ENCODE measurements at places on chromosomes 6 and 20.

DNA sequence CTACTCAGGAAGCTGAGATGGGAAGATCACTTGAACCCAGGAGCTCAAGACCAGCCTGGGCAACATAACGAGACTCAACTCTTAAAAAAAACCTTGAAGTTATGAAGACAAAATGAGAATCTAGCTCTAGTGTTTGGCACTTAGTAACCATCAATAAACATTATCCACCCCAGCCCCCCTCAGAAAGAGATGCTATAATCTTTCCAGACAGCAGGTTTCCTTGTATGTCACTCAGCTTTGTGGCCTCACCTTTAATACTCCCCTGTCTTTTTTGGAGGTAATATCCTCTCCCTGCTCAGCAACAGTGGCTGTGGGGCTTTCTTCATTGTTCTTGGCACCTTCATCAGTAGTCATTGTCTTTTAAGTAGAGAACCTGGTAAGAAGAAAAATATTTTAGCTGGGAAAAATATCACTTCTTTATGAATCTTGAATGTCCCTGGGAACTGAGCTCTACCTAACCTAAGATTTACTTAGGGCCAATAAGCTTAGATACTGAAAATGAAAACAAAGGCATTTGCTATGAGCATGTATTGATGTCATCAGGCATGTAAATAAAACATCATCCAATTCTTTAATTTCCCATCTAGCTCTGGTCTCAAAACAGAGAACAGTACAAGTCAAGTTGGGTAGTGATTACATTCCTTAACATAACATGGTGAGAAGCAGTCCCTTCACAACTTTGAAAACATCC, 46.1 kb downstream of the FKBP5 start:
- DNase-seq, result no peak

DNA sequence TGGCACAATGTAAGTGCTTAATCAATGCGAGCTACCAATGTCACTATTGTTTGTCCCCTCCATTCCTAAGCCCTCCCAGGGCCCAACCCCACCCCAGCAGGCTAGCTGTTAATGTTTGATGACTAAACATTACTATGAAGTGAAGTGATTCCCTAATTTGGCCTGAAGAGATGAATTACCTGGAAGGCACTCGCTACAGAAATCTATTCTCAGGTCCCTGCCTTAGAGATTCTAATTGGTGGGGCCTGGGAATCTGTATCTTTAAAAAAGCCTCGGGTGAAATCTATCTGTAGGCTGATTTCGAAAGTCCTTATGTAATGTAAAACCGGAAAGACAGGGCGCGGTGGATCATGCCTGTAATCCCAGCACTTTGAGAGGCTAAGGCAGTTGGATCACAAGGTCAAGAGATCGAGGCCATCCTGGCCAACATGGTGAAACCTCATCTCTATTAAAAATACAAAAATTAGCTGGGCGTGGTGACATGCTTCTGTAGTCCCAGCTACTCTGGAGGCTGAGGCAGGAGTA, 16.9 kb upstream of the SNAI1 start:
- no peak for DNase-seq

DNA sequence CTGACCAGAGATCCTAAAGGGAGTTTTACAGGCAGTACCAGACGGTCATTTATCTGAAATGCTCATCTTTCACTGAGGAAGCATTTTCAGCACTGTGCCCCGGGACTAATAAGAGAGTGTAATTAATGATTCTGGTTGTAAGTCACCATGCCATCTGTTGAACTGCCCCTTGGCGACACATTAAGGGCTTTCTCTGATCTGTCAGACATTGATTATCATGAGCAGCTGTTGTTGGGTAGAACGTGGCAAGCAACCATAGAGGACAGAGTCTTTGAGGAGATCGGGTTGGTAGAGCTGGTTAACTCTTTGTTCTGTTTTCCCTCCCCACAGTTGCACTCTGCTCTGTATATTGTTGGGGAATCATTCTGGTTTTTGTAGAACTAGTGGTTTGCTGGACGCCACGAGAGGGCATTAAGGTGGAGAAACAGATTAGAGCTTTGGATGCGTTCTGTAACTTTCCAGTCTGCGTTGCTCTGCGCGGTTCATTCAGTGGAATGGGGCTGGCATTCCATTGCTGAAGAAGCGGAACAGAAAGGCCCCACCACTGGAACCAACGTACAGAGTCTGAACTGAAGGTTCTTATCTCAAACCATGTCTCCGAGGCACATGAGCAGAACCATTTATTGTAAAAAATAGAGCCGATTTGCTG, 34.3 kb downstream of the RPRD1B start:
- DNase-seq, result no peak

DNA sequence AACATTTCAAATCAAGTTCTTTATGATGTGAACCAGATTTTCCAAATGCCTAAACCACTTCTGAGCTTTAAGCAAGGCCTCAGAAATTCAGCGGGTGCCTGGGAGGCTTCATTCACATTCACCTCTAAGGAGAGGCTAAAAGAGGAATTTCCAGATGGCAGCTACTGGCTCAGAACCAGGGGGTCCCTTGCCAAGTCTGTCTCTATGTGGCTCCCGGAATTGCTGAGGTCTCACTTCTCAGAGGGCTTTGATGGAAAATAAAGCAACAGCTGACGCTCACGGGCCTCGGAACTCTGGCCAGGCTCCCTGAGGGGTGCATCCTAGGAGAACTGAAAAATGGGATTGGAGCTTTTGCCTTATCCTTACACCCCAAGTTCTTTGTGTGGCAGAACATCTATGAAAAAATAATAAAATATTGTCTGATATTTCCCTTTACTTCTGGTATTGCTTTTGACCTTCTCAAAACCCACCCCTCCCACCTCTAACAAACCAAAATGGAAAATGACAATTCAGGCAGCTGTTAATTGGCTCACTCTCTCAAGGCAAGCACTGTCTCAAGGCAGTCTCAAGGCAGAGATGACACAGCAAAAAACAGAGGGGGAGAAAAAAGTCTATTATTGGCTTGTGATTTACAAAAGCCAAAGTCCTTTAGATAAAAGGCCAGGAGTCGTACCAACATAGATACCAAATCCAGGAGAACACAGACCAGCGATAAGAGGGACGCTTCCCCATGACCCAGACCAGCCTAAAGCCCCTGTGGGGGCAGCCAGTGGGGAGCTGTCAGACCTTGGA, 21.8 kb upstream of the LRRN4 start:
- no peak for DNase-seq

DNA sequence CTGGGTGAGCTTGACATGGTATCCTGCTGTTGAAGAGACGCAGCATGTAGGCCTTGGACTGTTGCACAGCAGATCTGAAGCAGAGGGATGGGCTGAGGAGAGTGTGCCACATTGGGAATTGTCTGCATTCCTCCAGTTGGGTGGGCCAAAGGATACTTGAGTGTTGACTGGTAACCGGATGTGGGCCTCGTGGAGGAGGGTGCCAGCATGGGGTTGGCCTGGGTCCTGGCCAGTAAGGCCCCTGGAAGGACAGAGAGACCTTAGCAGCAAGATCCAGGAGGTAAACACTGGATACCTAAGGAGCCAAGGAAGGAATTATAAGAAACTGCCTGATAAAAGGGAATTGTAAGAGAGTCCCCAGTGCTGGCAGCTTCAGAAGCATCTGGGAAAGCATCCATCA, 76.9 kb downstream of the FIG4 start:
- no peak for DNase-seq
